ENCODE measurements at places on chromosomes 6 and 20.

GRCh38 chr20:57499676-57500075 is 25.3 kb downstream of the CTCFL start:
- DNase-seq, result no peak

DNA sequence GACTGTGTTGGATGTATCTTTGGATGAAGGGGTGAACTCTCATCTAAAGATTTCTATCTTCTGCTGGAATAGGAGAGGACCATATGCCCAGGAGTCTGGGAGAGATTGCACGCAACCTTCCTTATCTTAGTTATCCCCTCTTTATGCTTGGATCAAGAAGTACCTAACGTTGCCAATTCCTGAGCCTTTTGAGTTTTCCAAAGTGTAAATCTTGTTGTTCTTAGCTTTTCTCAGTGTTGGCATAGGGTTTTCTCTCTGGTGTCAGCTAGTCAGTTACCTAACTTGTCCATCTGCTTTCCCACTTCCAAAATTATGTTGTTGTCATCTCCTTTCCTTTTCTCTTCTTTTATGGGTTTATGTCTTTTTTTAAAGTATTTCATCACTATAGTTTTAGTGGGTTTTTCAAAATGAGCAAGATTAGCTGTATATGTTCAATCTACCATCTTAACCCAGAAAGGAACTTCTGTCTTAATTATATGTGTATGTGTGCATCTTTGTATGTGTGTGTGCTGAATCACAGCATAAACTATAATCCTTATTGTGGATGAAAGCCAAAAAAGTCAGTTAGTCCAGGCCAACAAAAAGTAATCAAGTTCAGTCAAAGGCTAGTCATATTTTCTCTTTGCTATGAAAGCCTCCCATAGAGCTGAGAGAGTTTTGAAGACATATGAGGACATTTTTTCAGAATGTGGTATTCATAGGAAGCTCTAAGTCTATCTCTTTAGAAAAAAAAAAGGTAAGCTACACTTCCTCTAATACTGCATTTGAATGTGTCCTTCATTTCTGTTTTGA is 72.1 kb downstream of the KHDC1L start:
- no peak for DNase-seq

DNA sequence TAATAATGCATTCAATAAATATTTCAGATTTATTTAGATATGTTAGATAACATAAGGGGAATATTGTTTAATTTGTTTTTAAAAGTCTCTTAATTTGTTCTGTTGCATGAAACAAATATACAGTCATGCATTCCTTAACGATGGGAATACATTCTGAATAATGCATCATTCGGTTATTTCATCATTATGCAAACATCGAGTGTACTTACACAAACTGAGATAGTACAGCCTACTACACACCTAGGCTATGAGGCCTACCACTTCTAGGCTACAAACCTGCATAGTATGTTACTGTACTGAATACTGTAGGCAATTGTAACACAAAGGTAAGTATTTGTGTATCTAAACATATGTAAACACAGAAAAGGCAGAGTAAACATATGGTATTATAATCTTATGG is 118.7 kb downstream of the EPHA7 start:
- no peak for DNase-seq

- DNase-seq, result no peak
Measured at GRCh38 chr6:16398587-16398986, 160.2 kb downstream of the GMPR start.

DNA sequence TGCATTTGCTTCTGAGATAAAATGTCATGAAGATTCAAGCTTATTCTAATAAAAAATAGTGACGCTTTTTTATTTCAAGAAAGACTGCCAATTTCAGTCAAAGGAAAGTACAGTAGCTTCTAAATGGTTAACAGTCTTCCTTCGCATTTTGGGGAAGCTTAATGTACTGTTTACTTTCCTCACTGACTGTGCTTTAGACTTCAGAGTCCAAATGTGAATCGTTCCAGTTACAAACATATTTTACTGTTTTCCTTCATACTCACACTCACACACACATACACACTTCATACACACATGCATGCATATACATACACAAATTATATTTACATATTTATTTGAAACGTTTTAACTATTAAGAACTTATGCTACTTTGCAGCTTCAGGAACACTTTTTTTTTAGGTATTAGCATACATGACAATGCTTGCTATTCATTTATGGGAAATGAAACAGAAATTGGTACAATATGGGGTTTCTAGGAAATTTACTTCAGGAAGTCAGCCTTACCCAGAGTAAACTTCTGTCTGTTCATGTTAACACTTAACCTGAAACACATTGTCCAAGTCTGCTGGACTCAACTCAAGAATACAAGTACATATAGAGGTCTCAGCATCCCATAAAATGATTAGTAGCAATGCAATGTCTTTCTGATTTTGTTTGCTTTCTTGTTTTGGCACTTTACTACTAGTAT is 145.4 kb downstream of the RPS12 start:
- no peak for DNase-seq

GRCh38 chr6:18160911-18161310 is 5.7 kb downstream of the KDM1B start:
- no peak for DNase-seq

- no peak for DNase-seq
Measured at GRCh38 chr6:137717074-137718073, 149.7 kb upstream of the TNFAIP3 start.

DNA sequence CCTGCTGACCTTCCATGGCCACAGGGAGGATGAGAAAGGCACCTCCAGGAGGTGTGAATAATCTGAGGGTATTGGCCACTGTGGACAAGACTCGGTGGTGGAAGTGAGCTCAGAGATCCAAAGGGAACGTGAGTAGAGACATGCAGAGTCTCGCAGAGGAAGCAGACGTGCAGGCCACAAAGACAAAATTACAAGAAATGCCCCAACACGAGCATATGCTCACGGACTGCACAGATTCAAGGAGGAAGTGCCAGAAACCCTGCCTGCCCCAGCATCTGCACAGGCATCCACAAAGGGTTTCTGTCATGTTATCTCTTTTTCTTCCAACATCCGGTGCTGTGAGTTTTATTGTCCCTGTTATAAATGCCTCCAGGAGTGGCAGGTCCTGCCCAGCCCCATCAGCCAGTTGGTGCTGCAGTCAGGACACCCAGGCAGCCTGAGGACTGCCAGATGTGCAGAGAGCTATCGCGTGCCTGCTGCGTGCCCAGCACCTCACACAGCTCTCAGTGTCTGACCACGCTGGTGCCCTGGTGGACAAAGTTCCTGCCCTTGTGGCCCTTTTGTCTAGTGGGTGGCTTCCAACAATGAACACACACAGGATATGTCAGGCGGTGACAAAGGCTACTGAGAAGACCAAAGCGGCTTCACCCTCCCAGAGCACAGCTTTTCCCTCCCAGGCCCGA is 34.0 kb upstream of the FANCE start:
- no peak for DNase-seq

- DNase-seq, result no peak
Measured at GRCh38 chr20:3203315-3204123, 963 bp downstream of the DDRGK1 start.

GRCh38 chr6:10146715-10147451 is 268.0 kb downstream of the TFAP2A start:
- DNase-seq, result peak; percentile 22

All from GM12892 (cell line).